ENCODE measurements at places on chromosomes 1 and 21.

DNA sequence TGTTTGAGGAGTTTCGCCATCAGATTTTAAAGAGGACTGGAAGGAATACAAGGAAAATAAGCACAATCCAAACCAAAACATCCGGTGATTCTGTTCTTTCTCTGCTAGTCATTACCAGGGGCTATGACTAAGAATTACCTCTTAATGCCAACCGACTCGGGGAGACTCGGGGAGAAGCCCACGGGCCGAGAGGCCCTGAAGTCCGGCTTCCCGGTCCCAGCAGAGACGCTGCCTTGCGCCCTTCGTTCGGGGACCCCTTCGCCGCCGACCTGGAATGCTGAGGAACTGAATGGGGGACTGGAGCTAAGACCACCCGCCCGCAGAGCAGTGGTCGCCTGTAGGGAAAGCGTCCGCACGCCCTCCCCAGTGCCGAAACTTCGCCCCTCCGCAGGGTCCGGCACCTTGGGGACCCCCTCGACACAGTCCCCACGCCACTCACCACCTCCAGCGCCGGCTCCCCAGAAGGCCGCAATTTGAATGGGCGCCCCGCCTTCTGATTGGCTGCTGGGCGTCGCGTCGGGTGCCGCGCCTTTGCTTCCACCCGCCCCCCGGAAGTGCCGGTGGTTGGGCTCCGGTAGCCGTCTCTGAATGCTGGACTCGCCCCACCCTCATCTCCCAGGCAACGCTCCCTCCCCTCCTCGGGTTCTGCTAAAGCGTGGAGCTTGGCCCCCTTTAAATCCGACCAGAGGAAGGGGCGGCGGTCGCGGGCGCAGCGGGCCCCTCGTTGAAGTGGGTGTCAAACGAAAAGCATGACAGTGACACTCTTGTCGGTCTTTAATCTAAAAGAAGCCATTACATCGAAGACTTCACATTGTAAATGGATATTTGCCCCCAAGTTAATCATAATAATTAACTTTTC lies at the start of gene KIF14:
TSS of gene KIF14 (minus strand) at position 479 of the 859 bp plus-strand sequence. CDS start 2,028 bp downstream, outside the sequence.
- peak; percentile 91 for DNase-seq

- no peak for DNase-seq
Observed at GRCh38 chr1:215971793-215972441, 404.8 kb downstream of the KCTD3 start.

DNA sequence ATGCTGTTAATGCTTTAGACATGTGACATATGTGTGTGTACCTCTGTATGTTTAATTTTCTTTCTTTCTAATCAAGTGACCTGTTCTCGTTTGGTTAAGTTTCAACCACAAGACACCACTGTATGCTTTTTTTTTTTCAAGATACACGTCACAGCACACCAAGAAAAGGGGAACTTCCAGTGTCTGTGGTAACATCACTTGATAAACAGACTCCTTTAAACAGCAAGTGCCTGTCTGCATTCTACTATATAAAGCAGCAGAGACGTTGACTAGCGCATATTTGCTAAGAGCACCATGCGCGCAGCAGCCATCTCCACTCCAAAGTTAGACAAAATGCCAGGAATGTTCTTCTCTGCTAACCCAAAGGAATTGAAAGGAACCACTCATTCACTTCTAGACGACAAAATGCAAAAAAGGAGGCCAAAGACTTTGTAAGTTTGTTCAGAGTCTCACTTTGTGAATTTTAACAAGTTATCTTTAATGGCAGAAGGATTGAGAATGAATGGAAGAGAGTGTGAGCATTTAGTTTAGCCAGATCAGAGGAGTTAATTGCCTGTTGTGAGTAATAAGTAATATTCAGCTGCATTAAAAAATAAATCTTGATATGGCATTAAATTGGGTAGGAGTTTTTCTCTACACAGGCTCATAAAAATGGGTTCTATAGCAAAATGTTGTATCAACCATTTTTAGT lies at the start of gene RGS1:
TSS of gene RGS1 (plus strand) at position 275 of the 691 bp plus-strand sequence. CDS start at position 295, 20 bp downstream.
- DNase-seq, result no peak

GRCh38 chr1:198908995-198909394 lies 270.2 kb downstream of the PTPRC start:
- no peak for DNase-seq

GRCh38 chr1:178612261-178612660 lies 99.4 kb downstream of the TEX35 start:
- DNase-seq, result peak; percentile 84

- DNase-seq, result no peak
Observed at GRCh38 chr1:955474-955873, 3.6 kb downstream of the NOC2L start.

DNA sequence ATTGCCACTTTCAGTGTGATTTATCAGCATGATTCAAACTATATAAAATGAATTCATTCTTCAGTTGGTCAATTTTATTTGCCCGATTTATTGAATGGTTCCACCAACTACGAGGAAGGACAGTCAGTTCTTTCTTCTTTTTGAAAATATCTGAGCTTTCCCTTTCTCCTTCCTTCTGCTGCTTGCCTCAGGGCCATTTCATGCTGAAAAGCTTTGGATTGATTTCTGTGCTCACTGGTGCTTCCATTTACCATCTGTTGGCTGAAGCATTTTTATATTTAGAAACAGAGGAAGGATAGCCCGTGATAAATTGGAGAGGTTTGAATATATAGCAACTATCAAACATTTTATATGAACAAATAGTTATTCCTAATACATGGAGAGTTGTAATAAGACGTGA lies 68.9 kb upstream of the ADAMTS5 start:
- no peak for DNase-seq

- DNase-seq, result no peak
Observed at GRCh38 chr1:99173282-99173681, 91.0 kb upstream of the PLPPR4 start.

GRCh38 chr1:207903767-207904166 lies 7.2 kb downstream of the CD34 start:
- DNase-seq, result no peak

DNA sequence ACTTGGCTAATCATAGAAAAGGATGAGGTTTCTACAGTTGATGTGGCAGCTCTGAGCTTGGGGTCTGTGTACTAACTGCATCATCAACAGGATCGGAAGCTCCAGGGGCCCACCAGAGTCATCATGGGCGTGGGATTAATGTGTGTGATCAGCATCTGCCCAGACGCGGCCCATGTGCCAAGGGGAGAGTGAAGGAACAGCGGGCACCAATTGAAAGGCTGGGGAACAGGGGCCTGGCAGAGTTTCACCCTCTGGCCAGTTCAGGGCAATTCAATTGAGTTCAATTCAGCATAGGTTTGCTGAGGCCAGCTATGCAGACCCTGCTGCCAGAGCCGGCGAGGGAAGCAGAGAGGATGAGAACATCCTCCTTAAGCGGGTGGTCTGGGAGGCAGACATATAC lies 260.0 kb upstream of the AJAP1 start:
- DNase-seq, result no peak

DNA sequence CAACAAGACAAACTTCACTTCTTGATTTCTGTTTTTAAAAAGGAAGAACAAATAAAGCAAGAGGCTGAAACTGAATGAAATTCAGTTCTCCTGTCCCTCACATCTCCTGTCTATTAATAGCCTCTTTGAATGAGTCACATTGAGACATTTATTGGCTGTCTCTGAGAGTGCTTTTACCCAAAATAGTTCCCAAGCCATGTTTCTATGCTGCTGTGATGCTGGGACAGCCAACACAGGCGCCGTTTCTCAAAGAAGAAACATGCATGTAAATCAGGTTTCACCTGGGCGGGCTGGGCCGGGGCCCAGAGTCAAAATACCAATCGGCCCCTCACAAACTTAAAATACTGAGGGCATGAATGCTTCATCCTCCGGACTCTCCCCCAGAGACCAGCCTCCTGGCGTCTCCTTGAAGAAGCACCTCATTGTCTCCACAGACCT lies 105.2 kb downstream of the EDEM3 start:
- DNase-seq, result no peak

DNA sequence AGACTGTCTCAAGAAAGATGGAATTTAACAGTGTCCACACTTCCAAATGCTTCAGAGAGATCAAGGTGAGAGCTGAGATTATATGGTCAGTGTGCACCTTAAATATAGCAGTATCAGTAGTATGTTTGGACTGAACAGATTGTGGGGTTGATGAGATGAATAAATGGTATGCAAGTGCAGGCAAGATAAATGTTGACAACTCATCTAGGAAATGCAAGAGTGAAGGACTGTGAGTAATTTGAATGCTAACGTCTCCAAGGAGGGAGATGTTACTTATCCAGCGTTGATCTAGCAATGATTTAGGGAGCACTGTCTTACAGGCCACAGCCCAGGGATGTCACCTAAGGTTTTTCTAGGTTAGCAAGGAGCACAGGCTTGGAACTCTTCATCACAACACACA lies 170.7 kb upstream of the GALNT2 start:
- DNase-seq, result no peak

- no peak for DNase-seq
Observed at GRCh38 chr1:54244655-54245054, 44.7 kb downstream of the MRPL37 start.

GRCh38 chr1:84170171-84170570 lies 26.1 kb downstream of the PRKACB start:
- no peak for DNase-seq

GRCh38 chr1:112696578-112697314 lies 10.2 kb downstream of the RHOC start:
- DNase-seq, result no peak

DNA sequence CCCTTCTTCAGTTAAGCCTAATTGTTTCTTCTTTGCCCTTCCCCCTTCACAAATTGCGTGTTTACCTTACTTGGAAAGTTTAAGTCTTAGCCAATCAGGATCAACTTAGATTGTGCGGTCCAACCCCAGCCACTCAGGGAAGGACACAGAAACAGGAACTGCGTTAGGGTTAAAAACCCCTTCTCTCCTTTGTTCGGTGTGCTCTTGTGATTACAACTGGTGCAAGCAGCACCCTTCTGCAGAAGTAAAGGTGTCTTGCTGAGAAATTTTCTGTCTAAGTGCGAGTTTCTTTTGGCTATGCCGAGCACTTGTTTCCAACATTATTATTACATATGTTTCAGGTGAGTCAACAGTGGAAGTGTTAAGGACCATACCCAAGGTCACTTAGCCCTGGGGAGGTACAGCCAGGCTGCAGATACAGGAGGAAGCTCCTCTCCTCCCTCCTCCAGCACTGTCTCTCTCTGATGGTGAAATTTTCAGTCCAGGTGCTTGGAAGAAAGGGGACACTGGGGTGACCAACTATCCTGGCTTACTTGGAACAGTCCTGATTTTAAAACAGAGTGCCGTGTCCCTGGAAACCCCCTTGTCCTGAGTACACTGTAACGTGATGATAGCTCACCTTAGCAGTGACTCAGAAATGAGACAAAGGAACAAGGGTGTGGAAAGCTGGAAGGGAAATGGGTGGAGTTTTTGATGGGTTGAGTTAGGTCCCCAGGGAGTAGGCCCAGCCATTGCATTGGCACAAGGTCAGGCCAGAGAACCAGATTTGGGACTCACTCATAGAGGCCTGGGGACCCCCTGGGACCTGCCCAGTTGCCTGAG lies 68.7 kb upstream of the KLHDC7A start:
- DNase-seq, result no peak

- no peak for DNase-seq
Observed at GRCh38 chr1:100875228-100875627, 19.4 kb downstream of the EXTL2 start.

DNA sequence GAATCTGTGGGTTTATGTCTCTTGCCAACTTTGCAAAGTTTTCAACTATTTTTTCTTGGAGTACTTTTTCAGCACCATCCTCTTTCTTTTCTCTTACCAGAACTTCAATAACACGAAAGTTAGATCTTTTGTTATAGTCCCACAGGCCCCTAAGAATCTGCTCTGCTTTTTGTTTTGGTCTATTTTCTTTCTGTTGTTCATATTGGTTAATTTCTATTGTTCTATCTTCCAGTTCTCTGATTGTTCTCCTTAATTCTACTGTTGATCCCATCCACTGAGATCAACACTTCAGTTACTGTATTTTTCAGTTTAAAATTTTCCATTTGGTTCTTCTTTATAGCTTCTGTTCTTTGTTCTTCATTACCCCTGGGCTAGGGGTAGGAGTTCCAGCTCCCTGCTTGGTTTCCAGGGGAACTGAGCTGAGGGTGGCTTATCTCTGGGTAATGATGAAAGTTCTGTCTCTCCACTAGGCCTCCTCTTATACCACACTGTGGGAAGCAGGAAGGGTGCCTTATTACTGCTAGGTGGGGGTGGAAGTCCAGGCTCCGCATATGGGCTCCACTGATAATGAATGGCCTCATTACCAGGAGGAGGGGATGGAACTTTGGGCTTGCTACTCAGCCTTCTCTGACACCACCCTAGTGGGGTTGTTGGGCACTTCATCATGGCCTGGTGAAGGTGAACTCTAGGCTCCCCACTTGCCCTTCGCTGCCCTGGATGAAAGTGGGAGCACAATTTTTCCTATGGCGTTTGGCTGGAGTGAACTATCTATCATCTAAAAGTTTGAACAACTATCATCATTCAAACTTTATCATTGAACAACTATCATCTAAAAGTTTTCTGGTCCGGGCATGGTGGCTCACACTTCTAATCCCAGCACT lies 39.3 kb downstream of the NAV1 start:
- no peak for DNase-seq

Data from astrocyte of the spinal cord (primary cell).